ENCODE measurements at places on chromosomes 13 and 19. TPM values are rescaled to one million over a fixed set of nuclear protein-coding genes. Genes with fewer than 3 reads are reported as not detected.

Gene PAF1
- 32.4 TPM for polyA plus RNA-seq

Gene SIGLEC5
- not detected for polyA plus RNA-seq

Gene C19orf67
- 1.8 TPM for polyA plus RNA-seq

Gene LGALS7
- not detected for polyA plus RNA-seq

Gene CD22
- polyA plus RNA-seq, result 4.1 TPM
